ENCODE measurements at places on chromosomes 7 and 10.
A peak's percentile ranks its signal among the peaks of the same experiment; 100 is the strongest.

- DNase-seq: peak; percentile 83
Measured at GRCh38 chr10:47409866-47410256, 25.8 kb upstream of the ZNF488 start.

DNA sequence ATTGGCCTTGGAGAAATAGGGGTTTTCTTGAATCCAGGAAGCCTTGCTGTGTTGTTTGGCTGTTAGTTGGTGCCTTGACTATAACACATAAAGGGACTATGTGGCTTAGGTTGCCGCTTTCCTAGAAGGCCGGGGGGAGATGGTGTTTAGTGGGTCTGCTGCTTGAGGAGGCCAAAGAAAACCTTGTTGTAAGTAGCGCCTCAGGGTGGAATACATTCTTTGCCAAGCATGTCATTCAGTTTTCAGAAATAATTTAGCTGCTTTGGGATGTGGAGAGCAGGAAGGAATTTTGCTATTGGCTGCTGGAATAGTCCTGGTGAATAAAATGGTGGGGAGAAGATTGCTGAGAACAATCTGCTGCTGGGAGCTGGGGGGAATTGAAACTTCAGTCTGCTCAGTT, 132.9 kb upstream of the WNT16 start:
- DNase-seq: no peak

GRCh38 chr10:113480851-113481502, 71.9 kb upstream of the HABP2 start:
- no peak for DNase-seq

DNA sequence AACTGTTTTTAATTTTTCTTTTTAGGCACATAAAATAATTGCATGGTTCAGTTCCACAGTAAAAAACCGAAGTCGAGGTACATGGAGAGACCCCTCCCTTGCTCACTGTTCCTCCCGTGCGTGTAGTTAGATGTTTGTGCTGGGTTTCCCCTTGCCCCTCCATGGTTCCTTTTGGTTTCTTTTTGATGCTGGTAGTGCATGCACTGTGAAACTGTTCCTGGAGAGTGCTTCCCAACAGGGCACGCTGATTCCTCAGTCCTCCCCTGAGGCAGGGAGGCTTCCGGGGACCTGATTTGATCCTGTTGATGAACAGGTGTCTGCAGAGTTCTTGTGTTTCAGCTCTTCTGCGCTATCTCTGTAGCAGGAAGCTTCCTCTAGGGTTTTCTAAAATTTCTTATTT, 69.5 kb downstream of the ADCY1 start:
- DNase-seq: peak; percentile 64

- no peak for DNase-seq
Measured at GRCh38 chr7:130845581-130846085, 111.6 kb upstream of the KLF14 start.

DNA sequence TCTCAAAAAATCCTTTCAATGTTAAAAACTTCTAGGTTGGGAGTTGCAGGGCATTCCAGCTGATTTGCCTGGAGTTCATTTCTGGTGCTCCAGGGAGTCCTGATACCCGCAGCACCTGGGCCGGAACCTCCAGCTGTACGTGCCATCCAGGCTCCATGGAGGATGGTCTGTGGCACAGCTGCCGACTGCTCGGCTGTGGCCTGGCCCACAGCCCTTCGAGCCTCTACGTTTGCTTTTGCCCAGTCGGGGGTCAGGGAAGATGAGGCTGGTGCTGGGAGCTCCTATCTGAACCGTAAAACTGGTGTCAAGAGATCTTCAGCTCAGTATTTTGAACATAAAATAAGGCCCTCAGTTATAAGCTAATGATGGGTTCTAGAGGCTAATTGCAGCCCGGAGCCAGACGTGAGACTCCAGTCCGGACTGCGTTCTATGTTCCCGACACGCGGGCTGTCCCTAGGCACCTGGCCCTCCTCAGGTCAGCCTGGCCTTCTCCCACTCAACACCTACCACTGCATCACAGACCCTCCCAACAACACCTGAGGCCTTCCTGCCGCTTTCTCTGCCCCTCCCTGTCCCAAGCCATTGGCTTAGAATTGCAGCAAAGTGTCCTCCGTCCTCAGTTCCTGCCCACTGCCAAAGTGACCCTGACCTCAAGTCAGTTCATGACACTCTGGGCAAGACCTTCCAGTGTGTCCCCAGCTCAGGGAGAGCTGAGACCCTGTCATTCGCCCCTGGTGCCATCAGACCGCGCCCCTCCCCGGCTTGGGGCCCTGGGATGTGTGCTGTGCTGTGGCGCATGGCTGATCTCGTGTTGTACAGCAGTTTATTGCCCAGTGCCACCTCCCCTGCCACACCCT, 64.2 kb upstream of the DNAJB6 start:
- no peak for DNase-seq

- DNase-seq: no peak
Measured at GRCh38 chr10:24963521-24964041, 11.2 kb upstream of the PRTFDC1 start.

- DNase-seq: no peak
Measured at GRCh38 chr10:122659651-122660050, 40.0 kb downstream of the C10orf120 start.

DNA sequence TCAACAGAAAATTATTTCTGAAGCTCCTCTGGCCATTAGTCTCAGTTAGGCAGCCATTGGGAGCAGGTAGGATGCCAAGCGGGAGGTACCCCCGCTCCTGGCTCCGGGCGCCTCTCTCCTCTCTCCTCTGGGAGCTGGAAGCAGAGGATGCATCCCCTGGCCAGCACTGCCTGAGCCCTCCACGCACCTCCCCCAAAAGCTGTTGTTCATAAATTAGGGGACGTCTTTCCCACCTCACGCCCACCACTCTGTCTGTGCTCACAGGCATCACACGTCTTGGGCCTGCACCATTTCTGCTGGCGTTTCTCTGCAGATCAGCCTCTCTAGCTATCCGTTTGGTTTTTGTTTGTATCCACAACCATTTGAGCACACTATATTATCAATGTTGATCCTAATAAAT, 609.0 kb upstream of the FOXK1 start:
- no peak for DNase-seq

DNA sequence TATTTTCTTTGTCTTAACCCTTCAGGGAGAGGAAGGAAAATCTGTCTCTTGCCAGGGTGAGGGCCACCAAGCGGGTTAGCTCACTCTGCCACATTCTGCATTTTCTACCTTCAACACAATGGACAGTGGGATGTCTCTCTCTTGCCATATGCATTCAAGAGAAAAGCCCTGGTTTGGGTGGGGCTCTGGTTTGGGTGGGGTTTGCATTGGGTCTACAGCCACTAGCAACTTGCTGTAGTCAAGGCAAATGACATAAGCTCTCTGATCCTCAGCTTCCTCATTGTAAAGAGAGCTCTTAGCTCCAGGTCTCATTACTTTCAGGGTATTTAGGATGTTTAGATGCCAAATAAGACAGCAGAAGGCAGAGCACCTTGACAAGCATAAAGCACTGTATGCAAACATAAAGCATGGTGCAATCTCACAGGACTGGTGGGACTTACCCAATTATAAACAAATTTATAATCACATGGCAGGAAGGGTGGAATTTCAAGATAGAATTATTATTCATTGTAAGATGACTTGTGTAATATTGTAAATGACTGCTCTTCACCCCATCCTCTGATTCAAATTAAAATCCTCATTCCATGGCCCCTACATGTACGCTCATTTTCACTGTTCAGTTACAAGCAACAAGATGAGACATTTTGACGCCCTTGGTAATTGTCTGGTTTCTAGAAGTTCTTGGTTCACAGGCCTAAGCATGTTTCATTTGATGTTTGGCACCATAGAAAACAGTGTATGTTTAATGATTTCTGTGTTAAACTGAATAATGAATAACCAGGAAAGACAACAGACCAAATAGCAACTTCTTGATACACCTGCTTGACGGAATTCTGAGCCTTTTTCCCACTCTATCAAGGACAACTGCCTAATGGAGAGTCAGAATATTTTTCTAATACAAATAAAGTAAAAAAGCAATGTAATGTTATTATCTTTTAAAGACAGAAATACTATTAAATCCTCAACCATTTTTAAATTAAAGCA, 258.9 kb downstream of the KCNMA1 start:
- no peak for DNase-seq

DNA sequence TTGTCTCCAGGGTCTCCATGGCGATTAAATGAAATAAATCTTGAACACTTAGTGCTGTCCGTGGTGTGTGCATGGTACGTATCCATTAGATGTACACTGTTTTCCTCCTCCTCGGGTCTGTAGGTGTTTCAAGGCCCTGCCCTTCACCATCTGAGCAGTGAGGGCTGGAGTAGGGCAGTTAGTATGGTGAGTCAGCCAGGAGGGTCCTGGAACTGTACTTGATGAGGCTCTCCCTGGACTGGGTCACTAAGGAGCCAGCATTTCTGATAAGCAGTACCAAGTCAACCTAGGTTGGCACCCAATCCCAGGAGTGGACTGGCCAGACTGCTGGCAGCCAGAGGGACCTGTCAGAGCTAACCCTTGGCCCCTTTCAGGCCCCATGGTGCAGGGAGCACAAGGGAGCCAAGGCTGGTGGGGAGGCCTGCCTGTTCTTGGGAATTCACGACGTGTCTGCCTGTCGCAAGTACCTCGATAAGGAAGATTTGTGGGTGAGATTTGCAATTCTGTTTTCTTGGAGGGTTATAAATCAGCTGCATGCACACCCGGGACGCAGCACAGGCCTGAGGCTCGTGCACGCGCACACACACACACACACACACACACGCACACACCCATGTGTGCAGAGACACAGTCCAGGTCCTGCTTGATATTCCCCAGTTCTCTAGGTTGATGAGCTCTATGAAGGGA, 114.2 kb downstream of the ZMIZ1 start:
- DNase-seq: no peak

DNA sequence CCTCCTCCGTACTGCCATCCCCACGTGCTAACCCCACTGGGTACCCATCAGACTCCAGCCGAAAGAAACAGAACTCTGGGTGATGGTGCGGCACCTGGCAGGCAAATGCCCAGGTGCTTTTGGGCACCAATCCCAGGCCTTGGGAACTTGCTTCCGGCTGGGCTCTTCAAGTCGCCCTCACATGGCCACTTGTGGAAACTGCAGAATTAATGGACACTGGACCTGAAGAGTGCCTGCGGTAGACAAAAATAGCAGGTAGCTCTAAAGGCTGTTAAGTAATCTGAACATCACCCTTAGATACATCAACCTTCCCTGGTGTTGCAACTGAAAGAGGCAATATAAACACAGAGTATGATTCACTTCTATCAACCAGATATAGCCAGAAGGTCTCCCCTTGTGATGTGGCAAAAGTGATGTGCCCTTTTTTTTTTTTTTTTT, 644.4 kb downstream of the GRM8 start:
- no peak for DNase-seq
